ENCODE measurements at places on chromosomes 7 and 10.

DNA sequence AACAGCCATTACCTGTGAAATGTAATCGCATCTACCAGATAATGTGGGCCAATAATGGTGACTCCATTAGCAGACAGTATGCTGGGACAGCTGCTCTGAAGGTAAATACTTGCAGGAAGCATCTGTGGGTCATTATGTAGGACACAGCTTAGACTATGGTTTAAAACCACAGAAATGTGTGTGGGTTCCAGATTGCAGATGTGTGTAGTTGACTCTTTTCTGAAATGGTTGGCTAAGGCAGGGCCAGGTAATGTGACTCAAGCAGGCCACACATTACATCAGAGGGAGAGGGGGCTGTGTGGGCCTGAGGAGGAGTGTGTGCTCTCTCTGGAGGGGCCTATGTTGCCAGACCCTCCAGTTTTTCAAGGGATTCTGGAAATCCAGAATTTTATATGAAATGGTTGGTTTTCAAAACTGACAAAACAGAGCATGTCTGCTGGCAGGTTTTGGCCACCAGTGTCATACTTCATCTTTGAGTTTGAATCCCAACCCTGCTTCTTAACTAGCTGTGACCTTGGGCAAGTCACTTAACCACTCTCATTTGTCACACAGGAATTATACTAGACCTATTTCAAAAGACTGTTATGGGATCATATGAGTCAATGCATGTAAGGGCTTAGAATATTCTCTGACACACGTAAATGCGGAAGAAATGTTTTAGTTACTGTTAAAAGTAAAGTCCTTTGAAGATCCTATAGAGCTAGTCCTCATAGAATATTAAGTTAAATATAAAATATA lies 64.5 kb downstream of the MCMBP start:
- DNase-seq = no peak

- DNase-seq = no peak
These were observed 14.6 kb upstream of the AZGP1 start for GRCh38 chr7:99990460-99990852.

GRCh38 chr7:68321776-68322496 lies 1276.3 kb upstream of the AUTS2 start:
- no peak for DNase-seq

DNA sequence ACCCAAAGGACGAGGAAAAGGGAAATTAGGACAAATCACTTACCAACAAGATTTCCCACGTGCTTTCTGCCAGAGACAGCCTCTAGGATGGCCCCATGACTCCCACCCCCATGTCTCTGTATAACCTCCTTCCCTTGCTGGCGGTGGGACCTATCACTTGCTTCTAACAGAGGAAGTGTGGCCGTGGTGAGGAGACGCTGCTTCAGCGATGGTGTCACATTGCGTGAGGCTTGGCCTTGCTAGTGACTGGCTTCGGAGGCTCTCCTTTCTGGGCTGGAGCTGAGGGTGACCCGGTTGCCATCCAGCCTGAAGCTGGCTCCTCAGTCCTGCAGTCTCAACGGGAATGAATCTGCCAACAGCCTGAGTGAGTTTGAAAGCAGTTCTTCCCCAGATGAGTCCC lies 123.7 kb downstream of the ANLN start:
- no peak for DNase-seq

DNA sequence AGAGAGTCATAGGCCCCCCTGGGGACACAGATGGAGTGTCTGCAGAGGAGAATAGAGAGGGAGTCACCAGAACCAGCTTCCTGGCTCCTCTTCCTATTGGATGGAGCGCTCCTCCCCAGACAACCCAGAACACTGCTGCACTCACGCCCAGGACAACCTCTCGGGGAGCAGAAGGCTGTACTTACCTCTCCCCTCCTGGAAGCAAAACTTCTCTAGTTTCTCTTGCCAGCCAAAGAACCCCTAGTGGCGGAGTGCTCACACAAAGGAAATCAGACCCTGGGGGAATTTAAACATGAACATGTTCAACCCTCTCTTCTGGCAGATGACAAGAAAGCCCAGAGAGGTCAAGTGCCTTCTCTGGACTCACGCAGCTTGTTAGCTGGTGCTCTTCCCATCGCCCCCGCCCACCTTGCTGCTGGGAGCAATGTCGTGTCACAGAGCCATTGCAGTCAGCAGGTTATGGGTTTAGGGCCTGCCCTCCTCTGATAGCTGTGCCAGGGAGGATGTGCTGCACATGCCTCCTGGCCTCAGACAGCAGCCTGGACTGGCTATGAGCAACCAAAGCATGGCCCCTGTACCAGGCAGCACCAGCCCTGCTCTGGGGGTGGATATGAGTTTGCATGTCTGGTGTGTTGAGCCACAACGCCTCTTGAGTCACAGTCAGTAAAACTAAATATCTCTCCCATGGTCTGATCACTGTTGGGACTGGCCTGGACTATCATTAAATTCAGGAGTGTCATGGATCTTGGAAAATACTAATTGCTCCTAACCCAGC lies 84.4 kb downstream of the SLIT1 start:
- DNase-seq = no peak

DNA sequence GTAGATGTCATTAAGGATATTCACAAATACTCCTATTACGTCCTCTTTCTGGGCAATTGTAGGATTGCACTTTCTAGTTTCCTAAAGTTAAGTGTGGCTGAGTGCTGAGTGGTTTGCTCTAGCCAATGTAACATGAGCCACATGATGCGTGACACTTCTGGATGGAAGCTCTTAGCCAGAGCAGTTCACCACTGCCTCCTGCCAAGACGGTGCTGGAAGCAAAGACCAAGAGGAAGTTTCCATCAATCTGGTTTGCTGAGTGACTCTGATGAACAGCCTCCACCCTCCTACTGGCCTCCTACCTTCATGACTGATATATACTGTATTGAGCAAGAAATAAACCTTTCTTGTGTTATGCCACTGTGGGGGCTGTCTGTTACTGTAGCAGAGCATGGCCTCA lies 318.1 kb downstream of the KCNMA1 start:
- no peak for DNase-seq
